ENCODE measurements at places on chromosomes 7 and 10.

GRCh38 chr10:130576427-130576826 lies 440.2 kb downstream of the GLRX3 start:
- DNase-seq = no peak

DNA sequence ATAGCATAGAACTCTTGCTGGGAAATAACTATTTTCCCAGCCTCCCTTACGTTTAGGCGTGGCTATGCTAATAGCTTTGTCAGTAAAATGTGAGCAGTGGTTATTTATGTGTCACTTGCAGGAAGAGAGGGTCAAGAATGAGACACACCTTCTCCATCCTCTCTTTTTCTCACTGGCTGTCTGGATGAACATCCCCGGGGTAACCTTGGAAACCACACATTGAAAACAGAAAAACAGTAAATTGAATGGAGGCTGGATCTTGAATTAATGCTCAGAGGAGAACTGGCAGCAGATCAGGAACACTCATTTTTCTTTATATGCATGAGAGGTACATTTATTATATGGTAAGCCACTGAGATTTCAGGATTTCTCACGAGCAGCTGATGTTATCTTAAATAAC lies 127.6 kb downstream of the DNAJB9 start:
- DNase-seq = no peak

- no peak for DNase-seq
These were observed 93.0 kb upstream of the TMEM72 start for GRCh38 chr10:44818041-44818649.

- no peak for DNase-seq
These were observed 61.1 kb upstream of the EZH2 start for GRCh38 chr7:148944935-148945934.

- no peak for DNase-seq
These were observed 6.6 kb downstream of the VOPP1 start for GRCh38 chr7:55565681-55566080.

DNA sequence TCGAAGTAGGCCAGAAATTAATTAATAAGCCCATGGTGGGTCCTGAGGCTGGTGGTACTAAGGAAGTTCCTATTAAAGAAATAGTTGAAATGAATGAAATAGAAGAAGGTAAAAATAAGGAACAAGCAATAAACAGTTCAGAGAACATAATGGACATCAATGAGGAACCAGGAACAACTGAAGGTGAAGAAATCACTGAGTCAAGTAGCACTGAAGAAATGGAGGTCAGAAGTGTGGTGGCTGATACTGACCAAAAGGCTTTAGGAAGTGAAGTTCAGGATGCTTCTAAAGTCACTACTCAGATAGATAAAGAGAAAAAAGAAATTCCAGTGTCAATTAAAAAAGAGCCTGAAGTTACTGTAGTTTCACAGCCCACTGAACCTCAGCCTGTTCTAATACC lies 36.0 kb downstream of the SLK start:
- DNase-seq = no peak

GRCh38 chr7:5699467-5700384 lies 81.7 kb downstream of the RNF216 start:
- DNase-seq = peak; percentile 56

DNA sequence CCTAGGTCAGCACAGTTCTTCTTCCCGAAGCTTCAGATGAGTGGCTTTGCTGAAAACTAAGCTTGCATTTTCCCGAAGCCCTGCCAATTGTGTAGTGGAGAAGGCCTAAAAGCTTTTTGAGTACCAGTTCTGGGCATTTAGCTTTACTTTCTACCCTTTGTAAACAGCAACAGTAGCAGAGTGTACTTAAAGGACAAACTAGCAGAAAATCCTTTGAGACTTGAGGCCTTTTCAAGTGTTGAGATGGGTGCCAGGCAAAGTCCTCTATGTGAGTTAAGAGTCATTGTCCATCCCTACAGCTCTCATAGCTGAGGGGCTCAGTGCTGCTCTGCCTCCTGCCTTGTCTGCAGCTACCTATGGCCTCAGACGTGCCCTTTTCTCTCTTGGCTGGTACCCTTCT lies 368.2 kb downstream of the CCSER2 start:
- no peak for DNase-seq
